Neural progenitor cell (in vitro differentiated cells): ENCODE measurements at places on chromosomes 7 and 10. TPM values are rescaled to one million over a fixed set of nuclear protein-coding genes. Genes with fewer than 3 reads are reported as not detected.

Gene DPP6
- 0.39 and 0.90 TPM in 2 replicates for total RNA-seq

Gene INTS15
- total RNA-seq: 13.7 and 24.1 TPM in 2 replicates

Gene STRIP2
- total RNA-seq: 11.6 and 12.5 TPM in 2 replicates

Gene EGR2
- 5.0 and 6.5 TPM in 2 replicates for total RNA-seq

Gene TEX36
- not detected in 2 replicates for total RNA-seq

Gene SHH
- total RNA-seq: 0.03 TPM in 1 of 2 replicates, not detected in the other

Gene PRR15
- 0.77 and 1.7 TPM in 2 replicates for total RNA-seq

Gene TBATA
- total RNA-seq: not detected in 2 replicates

Gene DKK1
- 12.4 and 16.1 TPM in 2 replicates for total RNA-seq

Gene SEMA4G
- total RNA-seq: 2.3 and 5.4 TPM in 2 replicates

Gene ARPC1B
- 23.6 and 50.5 TPM in 2 replicates for total RNA-seq

Gene SEMA3D
- total RNA-seq: 0.99 TPM in 2 replicates

Gene GNGT1
- total RNA-seq: 0.06 TPM in 1 of 2 replicates, not detected in the other

Gene MNX1
- not detected in 2 replicates for total RNA-seq

Gene PRSS1
- not detected in 2 replicates for total RNA-seq

Gene PARD3
- 55.3 and 58.7 TPM in 2 replicates for total RNA-seq

Gene CC2D2B
- 0.22 and 0.37 TPM in 2 replicates for total RNA-seq

Gene ELN
- 0.47 and 1.1 TPM in 2 replicates for total RNA-seq

Gene CPA2
- total RNA-seq: 0.65 and 0.82 TPM in 2 replicates

Gene SLC18A3
- not detected in 2 replicates for total RNA-seq

Gene NANOS1
- total RNA-seq: 10.2 and 12.4 TPM in 2 replicates

Gene PPP1R17
- 0.09 TPM in 1 of 2 replicates, not detected in the other for total RNA-seq

Gene KLLN
- total RNA-seq: 0.96 and 1.5 TPM in 2 replicates

Gene ZNF736
- not detected in 2 replicates for total RNA-seq

Gene TMEM196
- not detected in 2 replicates for total RNA-seq
